ENCODE measurements at places on chromosomes 4 and X. TPM values are rescaled to one million over a fixed set of nuclear protein-coding genes. Genes with fewer than 3 reads are reported as not detected.
A peak's percentile ranks its signal among the peaks of the same experiment; 100 is the strongest.

- no peaks in the 10 kb centered on the region for H3K27me3 ChIP-seq
- H3K27ac ChIP-seq = no peak overlapping the region
- no peaks in the 10 kb centered on the region for H3K36me3 ChIP-seq
- no peak for DNase-seq
These were observed 5.2 kb upstream of the TCEANC start for GRCh38 chrX:13647709-13648212.

- no peaks in the 10 kb centered on the region for H3K36me3 ChIP-seq
- H3K27ac ChIP-seq = no peak overlapping the region
- H3K4me3 ChIP-seq = no peak overlapping the region
- H3K4me1 ChIP-seq = no peaks in the 10 kb centered on the region
- H3K27me3 ChIP-seq = no peaks in the 10 kb centered on the region
- DNase-seq = no peak
These were observed 58.2 kb downstream of the WDR17 start for GRCh38 chr4:176123710-176124407.

DNA sequence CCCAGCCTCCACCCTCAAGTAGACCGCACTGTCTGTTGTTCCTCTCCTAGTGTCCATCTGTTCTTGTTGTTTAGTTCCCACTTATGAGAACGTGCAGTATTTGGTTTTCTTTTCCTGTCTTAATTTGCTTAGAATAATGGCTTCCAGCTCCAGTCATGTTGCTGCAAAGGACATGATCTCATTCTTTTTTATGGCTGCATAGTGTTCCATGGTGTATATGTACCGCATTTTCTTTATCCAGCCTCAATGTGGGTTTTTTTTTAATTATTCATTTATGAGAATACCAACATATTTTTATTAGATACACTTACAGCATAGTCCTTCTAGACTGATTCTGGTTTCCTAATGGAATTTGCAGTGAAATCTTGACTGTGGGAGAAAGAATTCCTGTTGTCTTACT, 1.3 kb downstream of the VMA21 start:
- peak overlapping the region; percentile 69 for H3K4me3 ChIP-seq
- DNase-seq = no peak
- no peak overlapping the region for H3K27ac ChIP-seq
- no peaks in the 10 kb centered on the region for H3K36me3 ChIP-seq
- H3K4me1 ChIP-seq = no peaks in the 10 kb centered on the region

GRCh38 chr4:31674313-31674947, 954.3 kb downstream of the PCDH7 start:
- no peaks in the 10 kb centered on the region for H3K36me3 ChIP-seq
- H3K4me1 ChIP-seq = no peaks in the 10 kb centered on the region
- no peak overlapping the region for H3K4me3 ChIP-seq
- no peak overlapping the region for H3K27ac ChIP-seq
- DNase-seq = no peak

GRCh38 chr4:29853833-29854232, 866.3 kb upstream of the PCDH7 start:
- no peak overlapping the region for H3K27ac ChIP-seq
- H3K36me3 ChIP-seq = no peaks in the 10 kb centered on the region
- no peak overlapping the region for H3K4me3 ChIP-seq
- H3K27me3 ChIP-seq = no peaks in the 10 kb centered on the region
- no peak for DNase-seq

DNA sequence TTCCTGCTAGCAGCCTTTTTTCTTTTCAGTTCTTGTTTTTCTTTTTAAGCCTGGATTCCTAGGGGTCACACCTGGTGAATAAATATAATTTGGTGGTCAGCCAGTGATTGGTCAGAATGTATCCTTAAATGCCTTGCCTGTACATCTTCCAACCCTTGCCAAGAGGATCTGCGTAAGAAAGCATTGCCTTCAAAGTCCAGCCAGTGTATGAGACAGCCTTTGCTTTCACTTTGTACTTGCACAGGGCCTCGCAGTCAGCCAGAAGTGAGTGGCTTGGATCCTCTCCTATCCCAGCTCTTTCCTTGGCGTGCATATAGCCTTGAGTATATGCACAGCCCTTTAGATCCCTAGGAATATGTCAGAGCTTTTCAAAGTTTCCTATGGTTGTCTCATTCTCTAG, 22.2 kb downstream of the KANTR start:
- H3K27me3 ChIP-seq = no peaks in the 10 kb centered on the region
- H3K4me1 ChIP-seq = no peaks in the 10 kb centered on the region
- H3K27ac ChIP-seq = peak overlapping the region; percentile 62
- H3K4me3 ChIP-seq = peak overlapping the region; percentile 4
- no peaks in the 10 kb centered on the region for H3K36me3 ChIP-seq
- DNase-seq = no peak

DNA sequence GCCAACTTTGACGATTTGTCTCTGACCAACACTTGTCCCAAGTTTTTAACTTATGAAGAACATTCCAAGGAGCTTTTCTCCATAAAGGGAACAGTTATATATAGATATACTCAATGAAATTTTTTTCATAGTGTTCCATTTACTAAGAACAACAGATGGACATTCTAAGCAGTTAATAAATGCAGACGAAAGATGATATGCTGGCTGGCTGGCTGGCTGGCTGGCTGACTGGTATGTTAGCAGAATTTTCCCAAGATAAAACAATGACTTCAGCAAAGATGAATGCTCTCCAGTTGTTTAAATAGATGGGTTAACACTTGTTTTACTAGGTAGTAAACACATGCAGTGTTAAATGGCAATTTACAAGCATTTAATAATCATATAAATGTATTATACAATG, 62.2 kb downstream of the SPANXN3 start:
- H3K27ac ChIP-seq = no peak overlapping the region
- no peaks in the 10 kb centered on the region for H3K27me3 ChIP-seq
- H3K36me3 ChIP-seq = no peaks in the 10 kb centered on the region
- H3K4me1 ChIP-seq = no peaks in the 10 kb centered on the region

DNA sequence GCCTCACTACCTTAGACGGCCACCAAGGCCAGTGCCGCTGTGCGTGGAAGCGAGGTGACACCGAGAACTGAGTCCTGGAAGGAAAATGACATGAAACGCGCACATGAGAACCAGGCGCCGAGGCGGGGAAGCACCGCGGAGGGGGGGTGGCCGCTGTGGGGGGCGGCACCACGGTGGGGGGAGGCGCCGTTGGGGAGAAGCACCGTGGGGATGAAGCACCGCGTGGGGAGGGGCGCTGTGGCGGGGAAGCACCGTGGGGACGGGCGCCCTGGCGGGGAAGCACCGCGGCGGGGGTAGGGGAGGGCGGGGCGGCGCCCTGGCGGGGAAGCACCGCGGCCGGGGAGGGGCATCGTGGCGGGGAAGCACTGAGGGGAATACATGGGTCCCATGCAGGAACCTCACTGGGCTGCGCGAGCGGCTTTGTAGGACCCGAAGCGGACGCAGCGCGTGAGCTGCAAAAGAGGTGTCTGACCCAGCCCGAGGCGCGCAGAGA, 28.0 kb downstream of the PPP2R3B start:
- H3K4me1 ChIP-seq = no peaks in the 10 kb centered on the region
- H3K27ac ChIP-seq = no peak overlapping the region
- DNase-seq = no peak
- H3K4me3 ChIP-seq = no peak overlapping the region

DNA sequence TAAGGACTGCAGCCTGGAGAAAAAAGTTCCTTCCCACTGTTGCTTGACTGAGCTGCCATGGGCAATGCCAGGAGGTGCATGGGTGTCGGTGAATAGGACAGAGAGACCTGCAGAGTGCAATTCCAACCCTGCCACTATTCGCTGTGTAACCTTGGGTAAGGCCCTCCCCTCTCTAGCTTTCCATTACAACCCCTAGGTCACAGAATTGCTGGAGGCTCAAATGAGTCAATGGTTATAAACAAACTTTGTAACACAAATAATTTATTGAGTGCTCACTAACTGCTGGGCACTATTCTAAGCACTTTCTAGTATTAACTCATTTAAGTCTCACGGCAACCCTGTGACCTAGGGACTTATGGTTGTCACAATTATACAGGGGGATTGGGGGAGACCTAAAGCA, 37.8 kb downstream of the PJA1 start:
- no peak for DNase-seq
- H3K4me3 ChIP-seq = no peak overlapping the region
- H3K27me3 ChIP-seq = no peaks in the 10 kb centered on the region
- no peaks in the 10 kb centered on the region for H3K36me3 ChIP-seq

DNA sequence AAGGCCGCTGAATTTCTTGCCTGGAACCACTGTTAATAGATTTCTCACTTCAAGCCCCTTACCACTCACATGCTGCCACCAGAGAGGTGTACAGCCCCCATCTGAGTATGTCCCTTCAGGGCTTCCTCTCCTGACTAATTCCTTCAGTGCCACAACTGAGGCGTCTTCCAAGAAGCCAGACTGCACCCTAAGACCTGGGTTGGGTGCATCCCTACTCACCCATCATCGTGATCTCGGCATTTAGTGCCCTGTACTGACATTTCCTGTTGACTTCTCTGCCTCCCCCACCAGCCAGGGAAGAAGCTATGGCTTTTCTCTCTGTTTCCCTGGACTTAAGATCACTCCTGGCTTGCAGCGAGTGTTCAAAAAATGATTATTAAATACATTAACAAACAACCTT, 40.4 kb upstream of the MAP3K15 start:
- H3K4me3 ChIP-seq = no peak overlapping the region
- H3K4me1 ChIP-seq = no peaks in the 10 kb centered on the region
- DNase-seq = no peak
- H3K36me3 ChIP-seq = no peaks in the 10 kb centered on the region
- H3K27me3 ChIP-seq = no peaks in the 10 kb centered on the region
- H3K27ac ChIP-seq = no peak overlapping the region

The ENPEP gene
- total RNA-seq = 9.8 TPM

The BCOR gene
- 28.1 TPM for total RNA-seq

The LRIT3 gene
- 0.16 TPM for total RNA-seq

The SLC49A3 gene
- 18.3 TPM for total RNA-seq

The PAK3 gene
- total RNA-seq = 21.1 TPM
